ENCODE measurements at places on chromosomes 7 and 10.

DNA sequence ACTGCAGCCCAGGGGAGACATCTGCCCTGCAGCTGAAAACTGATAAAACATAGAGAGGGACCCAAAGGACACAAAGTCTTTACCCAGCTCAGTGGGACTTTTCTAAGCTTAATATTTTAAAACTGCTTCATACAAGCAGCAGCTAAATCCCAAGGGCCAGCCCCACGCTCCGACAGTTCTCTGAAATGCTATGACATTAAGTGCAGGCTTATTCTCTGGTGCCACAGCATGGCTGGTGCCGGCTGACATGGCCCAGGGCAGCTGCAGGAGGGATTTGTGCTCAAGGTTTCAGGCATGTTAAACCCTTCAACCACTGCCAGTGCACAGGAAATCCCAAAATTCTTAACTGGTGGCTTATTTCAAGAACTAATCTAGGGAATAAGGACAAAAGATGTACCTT, 170.9 kb downstream of the PARD3 start:
- DNase-seq = no peak

- DNase-seq = no peak
These were observed 123.7 kb upstream of the ADAM12 start for GRCh38 chr10:126511917-126512479.

DNA sequence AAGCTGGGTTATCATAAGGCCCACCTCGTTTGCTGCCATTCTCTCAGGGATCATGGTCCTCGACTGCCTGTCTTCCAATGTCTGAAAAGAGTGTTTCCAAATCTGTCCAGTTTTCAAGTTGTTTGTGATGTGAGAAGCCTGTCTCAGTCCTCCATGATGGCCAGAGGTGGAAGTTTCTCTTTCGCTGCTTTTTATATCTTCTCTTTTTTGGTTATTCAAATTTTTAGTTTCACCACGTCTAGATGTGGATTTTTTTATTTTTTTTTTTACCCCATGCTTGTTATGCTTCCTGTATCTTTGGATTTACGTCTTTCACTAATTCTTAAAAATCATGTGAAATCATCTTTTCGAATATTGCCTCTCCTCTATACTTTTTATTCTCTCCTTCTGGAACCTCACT, 6.1 kb upstream of the RBM33 start:
- DNase-seq = no peak

DNA sequence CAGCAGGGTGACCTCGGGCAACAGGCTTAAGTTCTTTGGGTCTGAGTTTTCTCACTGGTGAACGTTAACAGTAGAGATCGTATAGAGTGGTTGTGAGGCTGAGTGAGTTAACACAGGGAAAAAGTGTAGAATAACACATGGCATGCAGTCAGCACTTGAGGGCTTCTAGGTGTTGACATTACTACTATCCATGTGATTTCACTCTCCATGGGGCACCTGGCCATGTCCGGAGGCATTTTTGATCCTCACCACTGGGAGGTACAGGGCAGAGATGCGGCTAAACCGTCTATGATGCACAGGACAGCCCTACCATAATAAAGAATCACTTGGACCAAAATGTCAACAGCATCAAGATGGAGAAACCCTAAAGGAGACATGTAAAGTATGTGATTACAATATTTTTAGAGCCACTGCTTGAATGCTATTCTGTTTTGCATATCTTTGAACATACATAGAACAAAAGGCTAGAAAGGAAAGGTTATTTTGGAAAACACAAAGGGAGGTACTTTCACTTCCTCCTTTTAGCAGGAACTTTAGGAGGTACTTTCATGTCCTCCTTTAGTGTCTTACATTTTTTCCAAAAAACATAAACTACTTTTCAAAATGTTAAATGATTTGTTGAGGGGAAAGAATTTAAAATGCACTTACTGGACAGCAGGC, 44.3 kb downstream of the NOD1 start:
- DNase-seq = no peak

DNA sequence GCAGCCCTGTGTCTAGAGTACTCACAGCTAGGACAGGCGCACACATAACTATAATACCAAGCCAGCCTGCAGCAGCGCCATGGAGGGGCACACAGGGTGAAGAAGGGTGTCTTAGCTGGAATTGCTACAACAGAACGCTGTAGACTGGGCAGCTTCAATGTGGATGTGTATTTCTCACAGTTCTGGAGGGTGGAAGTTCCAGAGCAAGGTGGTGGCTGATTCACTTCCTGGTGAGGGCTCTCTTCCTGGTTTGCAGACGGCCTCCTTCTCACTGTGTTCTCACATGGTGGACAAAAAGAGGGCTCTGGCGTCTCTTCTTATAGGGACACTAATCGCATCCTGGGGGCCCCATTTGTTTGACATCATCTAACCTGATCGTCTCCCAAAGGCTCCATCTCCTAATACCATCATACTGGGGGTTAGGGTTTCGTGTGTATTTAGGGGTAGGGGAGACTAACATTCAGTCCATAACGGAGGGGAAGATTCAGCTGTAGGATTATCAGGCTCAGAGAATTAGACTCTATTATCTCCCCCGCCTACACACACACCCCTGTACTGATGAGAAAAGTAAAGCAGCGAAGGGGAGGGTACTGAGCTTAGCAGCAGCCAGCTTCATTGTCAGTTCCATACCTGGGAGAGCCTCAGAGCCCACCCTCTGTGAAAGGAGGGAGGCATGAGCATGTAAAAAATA, 289.1 kb downstream of the CCDC3 start:
- no peak for DNase-seq

DNA sequence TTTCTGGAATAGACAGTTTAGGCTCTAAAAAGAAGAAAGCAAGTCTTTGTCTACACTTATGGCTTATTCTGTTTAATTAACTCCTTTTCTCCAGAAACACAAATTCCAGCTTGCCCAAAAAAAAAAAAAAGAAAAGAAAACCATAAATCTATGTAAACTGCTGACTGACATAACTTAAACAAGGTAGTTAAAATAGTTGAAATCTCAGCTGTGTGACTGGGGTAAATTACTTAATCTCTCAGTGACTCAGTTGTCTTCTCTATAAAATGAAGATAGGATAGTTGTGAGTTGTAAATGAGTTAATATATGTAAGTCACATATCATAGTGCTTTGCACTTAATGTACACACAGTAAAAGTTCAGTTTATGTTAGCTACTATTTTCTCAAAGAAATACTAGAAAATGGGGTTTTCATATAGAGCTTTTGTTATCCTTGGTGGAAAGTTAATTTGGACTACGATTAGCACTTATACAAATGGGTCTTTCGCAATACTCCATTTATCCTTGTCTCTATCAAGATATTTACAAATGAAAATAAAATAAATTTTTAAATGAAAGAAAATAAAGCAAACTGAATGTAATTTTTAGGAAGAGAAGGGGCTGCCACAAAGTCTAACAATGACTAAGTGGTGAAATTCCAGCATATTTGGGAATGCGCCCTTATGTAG, 200.9 kb downstream of the MBL2 start:
- no peak for DNase-seq

GRCh38 chr10:112835944-112836451, 114.0 kb upstream of the TCF7L2 start:
- no peak for DNase-seq

DNA sequence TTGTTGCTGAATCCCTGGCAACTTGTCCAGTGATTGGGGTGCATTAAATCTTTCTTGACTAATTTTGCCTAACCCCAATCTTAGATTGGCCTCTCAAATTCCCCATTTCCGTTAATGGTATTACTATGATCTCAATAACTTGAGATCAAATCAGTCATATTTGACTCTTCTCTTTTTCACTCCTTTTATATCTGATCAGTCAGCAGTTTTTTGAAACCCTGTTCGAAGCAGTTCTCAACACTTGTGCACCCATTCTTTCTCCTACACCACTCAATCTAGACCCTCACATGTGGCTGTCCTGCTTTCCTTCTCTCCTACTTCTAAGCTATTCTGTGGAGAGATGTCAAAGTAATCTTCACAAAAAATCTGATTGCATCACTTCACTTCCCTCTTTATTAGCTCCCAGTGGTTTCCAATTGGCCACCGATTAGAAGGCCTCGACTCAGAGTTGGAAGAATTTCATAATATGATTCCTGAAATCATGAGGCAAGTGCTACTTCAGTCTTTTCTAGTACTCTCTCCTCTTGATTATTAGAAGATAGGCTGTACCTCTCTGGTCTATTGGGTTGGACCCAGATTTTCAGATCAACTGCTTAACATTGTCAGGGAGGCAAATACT, 128.9 kb downstream of the ZNF365 start:
- no peak for DNase-seq

DNA sequence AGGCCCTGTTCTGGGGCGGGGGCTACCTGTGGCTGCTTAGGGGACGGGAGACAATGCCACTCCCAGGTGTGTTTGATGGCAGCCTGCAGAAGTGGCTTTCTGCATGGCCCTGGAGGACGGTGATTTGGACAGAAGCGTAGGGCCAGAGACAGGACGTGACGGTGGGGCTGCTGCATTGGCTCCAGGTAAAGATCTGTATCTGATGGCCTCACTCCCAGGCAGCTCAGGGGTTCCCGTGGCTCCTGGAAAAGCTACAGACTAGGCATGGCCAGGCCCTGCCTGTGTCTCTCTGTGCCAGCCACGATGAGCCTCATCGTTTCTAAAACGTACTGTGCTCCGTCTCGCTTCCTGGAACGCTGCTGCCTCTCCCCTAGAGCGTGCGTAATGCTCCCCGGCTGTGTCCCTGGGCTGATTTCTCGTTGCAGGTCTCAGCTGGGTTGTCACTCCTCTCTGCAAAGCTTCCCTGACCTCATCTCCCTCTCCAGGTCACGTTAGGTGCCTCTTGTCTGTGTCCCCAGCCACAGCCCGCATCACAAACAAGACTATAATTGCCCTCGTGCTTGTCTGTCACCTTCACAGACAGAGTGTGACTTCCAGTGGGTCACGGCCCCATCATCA, 12.6 kb downstream of the GTF2IRD1 start:
- no peak for DNase-seq

DNA sequence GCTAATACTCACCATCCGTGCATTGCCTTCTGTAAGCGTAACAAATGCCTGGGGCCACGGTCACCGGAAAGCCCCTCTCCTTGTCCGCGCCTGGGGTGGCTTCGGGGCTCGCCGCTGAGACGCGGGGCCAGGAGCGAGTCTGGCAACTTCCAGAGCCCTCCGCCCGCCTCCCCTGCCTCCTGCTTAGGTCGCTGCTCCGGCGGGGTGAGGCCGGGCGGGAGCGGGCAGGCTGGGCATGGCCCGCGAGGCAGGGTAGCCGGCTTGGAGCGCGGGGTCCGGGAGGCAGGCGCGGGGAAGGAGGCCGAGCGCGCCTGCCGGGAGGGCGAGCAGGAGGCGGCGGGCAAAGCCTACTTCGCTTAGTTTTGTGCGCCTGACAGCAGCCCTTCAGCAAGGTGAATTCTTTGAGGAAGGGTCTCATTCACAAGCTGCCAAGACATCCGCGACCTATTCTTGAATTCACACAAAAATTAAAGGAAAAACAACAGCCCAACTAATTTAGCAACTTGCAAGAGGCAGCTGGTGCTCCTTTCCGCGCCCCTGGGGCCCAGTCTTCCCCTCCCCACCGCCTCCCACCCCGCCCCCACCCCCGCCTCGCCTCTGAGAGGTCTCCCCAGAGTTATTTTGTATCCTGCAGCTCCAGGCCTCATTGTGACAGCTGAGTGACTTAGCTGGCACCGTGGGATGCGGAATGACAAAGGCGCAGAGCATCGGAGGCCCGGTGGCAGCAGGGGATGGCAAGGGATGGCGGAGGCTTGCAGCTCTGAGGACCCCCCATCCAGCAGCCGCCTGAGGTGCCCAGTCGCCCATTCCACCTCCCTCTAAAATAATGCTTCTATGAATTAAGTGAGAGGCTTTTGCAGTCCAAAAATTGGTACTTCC, 12.8 kb upstream of the KAT6B start:
- no peak for DNase-seq

- DNase-seq = no peak
These were observed 64.3 kb downstream of the PDGFA start for GRCh38 chr7:455110-455928.

GRCh38 chr10:43244783-43245182, 22.1 kb downstream of the RASGEF1A start:
- no peak for DNase-seq

DNA sequence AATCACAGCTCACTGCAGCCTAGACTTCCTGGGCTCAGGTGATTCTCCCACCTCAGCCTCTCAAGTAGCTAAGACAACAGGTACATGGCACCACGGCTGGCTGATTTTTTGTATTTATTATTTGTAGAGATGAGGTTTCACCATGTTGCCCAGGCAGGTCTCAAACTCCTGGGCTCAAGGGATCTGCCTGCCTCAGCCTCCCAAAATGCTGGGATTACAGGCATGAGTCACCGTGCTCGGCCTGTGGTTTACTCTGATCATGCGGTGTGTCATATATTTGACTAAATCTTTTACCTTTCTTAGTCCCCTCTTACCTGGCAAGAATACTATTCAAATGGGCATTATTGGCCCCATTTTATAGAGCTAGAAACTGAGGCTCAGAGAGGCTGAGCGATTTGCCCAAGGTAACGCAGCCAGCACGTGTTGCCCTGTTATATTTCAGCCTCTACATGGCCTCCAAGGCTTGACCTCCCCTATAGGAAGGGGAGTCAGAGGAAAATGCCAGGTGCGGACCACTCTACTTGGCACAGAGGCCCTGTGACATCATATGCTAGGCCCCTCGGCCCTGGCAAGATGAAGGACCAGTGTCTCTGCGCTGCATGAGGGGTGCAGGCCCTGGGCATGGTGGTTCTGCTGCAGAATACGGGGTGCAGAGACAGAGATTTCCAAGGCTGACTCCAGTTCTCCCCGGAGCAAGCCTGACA, 8.2 kb downstream of the ZCCHC24 start:
- no peak for DNase-seq

DNA sequence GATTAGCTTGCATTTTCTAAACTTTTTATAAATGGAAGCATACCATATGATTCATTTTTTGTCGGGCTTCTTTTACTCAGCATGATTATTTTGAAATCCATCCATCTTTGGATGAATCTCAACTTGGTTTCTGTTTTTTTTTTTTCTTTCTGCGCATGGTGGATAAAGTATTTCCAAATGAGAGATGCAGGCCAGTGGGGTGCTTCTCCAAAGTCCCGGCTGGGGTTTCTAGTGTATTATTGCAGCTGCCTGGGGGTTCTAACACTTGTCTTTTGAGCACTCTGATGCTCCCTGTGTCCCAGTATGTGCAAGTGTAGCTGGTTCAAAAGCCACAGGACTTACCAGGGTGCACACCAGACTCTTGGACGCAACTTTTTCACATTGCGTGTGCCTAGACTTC, 70.9 kb upstream of the LOXL4 start:
- DNase-seq = no peak

GRCh38 chr7:137579913-137580640, 236.5 kb upstream of the PTN start:
- no peak for DNase-seq

DNA sequence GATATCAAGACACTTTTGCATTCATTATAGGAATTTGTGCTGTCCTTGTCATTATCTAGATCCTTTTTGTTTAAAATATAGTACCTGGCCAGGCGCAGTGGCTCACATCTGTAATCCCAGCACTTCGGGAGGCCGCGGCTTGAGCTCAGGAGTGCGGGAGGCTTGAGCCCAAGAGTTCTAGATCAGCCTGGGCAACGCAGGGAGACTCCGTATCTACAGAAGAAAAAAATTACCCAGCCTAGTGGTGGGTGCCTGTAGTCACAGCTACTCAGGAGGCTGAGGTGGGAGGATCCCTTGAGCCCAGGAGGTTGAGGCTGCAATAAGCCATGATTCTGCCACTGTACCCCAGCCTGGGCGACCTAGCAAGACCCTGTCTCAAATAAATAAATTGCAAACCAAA, 621 bp upstream of the MORN4 start:
- DNase-seq = no peak

GRCh38 chr7:50960621-50961310, 178.1 kb upstream of the GRB10 start:
- no peak for DNase-seq
